ENCODE measurements at places on chromosomes 1 and 21. TPM values are rescaled to one million over a fixed set of nuclear protein-coding genes. Genes with fewer than 3 reads are reported as not detected.

NPHS2 gene
- total RNA-seq: not detected

CHD5 gene
- total RNA-seq: 2.5 TPM

DNA sequence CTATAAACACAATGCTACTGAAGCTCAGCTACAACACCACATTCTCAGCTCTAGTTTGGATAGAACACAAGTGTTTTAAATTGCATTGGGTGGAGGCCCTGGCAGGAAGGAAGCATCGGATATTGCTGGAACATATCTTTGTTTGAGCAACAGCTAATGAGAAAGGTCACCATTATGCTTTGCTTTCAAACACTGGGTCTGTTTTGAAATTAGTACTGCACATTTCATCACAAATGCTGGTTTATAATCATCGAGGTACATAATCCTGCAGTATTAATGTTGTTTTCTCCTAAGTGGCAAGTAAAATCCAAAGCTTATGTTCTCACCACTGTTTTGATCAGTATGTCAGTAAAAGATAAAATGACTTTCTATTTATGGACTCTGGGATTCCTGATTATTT, 61.5 kb upstream of the ARHGAP29 start:
- peak; percentile 36 for DNase-seq

- DNase-seq: no peak
Measured at GRCh38 chr21:35381743-35382310, 332.7 kb upstream of the RUNX1 start.
